Spinal cord (tissue), 10 donors: ENCODE measurements at places on chromosomes 3 and 15. TPM values are rescaled to one million over a fixed set of nuclear protein-coding genes. Genes with fewer than 3 reads are reported as not detected.

Gene IRAK2
- 6.1 TPM for total RNA-seq

DNA sequence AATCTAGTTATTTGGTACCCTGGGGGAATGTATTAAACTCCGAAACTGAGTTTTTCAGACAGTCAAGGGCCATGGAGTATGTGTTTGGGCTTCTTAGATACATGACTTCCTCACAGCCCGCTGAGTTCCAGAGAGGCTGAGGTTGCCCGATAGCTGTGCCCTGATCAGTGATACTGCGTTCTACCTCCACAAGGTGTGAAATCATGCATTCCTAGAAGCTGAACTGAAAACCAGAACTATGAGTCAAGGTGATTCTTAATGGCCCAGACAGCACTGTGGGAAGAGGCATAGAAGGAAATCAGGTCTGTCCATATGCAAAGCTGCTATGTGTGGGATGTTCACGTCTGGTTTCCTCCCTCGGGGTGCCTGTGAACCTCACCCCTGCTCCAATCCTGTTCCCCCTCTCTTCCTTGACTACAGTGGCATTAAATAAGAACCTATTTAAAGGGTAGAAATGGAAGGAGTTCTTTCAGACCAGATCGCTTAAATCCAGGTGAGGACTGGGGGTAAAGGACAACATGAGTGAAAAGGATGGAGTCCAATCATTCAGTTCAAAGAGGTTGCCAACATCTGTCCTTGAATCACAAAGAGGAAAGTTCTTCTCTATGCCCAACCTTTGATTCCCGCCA is 74.3 kb downstream of the MYO1E start:
- DNase-seq, result no peak

DNA sequence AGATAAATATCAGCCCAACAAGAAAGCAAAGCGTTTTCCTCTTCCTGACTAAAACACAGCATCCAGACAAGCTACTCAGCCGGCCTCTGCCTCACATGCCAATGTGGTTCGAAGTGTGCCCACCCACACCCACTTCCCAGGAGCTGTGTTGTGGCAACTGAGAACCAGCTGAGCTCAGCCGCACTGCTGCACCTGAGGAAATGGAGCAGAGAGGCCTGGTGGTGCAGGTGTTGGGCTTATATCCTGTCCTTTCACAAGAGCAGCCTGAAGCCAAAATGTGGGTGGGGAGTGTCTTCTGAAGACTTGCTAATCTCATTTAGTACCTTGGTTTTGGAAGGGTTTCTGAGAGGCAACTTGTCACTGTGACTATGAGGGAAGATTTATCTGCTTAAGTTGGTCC is 23.0 kb upstream of the RETNLB start:
- DNase-seq, result no peak

GRCh38 chr15:63243101-63243500 is 34.3 kb upstream of the APH1B start:
- DNase-seq, result no peak

Gene C3orf22
- not detected for total RNA-seq

DNA sequence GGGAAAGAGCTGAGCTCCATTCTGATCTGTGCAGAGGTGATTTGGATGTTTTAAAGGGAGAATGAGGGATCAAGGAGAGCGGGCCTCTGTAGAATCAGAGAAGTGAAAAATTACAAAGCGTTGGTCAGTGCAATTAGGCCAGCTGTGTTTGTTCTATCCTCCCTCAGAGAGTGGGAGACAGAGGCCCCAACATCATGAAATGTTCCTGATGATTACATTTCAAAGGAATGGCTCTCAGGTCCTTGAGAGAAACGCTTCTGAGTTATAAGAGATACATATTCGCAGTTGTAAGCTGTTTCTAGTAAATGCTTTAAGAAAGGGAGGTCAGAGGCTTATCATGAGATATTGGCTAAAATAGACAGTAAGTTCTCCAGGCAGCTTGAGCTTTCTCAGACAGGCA is 15.7 kb upstream of the CAND2 start:
- no peak for DNase-seq

GRCh38 chr3:169241991-169242707 is 421.4 kb downstream of the MECOM start:
- no peak for DNase-seq

Gene LINGO1
- total RNA-seq, result 34.0 TPM

DNA sequence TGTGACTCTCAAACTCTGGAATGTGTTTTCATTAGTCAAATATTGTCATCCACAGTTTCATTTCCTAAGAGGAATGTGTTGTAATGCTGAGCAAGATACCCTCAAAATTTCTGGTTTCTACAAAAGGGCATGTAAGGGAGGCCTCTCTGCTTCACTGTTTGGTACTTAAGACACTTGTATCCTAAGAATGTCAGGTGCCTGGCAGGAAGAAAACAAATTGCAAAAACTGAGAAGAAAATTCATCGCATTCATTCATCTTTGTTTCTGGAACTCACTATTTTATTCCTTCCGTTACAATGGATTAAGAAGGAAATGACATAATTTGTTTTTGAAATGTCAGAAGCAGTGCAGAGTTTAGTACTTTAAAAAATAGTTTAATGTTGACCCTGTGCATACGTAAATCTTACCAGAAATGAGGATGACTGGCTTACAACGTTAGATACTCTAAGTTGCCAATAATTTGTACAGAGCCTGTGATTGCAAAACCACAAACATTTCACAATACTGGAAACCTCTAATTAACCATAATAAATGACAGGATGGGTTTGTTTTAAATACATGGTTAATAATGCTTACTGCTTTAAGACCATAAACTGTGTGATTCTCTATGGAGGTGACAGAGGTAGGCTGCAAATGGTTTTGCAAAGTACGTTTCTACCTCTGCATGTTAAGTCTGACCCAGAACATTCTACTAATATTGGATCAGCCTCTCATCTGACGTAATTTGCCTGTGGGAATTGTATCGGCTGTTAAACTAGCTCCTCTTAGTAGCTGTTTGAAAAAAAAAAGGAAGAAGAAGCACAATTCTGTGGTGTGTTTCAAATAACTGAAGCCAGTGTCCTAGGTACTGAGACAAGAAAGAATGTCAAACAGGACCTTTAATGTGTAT is 477.8 kb downstream of the RBMS3 start:
- no peak for DNase-seq

Gene TNFAIP8L3
- 8.2 TPM for total RNA-seq

Gene HRH1
- 21.3 TPM for total RNA-seq

GRCh38 chr3:172595664-172596393 is 72.6 kb upstream of the TNFSF10 start:
- peak; percentile 15 for DNase-seq

GRCh38 chr3:43379343-43379742 is 93.0 kb downstream of the SNRK start:
- DNase-seq, result no peak

Gene TRH
- 7.0 TPM for total RNA-seq

Gene SNRPN
- 305 TPM for total RNA-seq

Gene ATP11B
- 98.8 TPM for total RNA-seq
